A172 (cell line): ENCODE measurements at places on chromosomes 3 and 15. TPM values are rescaled to one million over a fixed set of nuclear protein-coding genes. Genes with fewer than 3 reads are reported as not detected.

- peak; percentile 57 for DNase-seq
Measured at GRCh38 chr15:62777671-62778070, 264.9 kb upstream of the TPM1 start.

GRCh38 chr3:127903611-127904375, 11.2 kb upstream of the KBTBD12 start:
- DNase-seq: no peak

GRCh38 chr15:78290222-78290621, 9.2 kb downstream of the SKIC8 start:
- no peak for DNase-seq

The GOLGA8G gene
- total RNA-seq: not detected in 2 replicates

GRCh38 chr15:55587321-55588069, 650 bp downstream of the PYGO1 start:
- DNase-seq: peak; percentile 12

- DNase-seq: peak; percentile 99
Measured at GRCh38 chr3:124878561-124879336, 8.4 kb downstream of the ITGB5 start.

GRCh38 chr3:127665165-127665564, 7.6 kb upstream of the ABTB1 start:
- DNase-seq: no peak

The PLS1 gene
- total RNA-seq: 6.6 and 7.0 TPM in 2 replicates
